ENCODE measurements at places on chromosomes 3 and 15.

DNA sequence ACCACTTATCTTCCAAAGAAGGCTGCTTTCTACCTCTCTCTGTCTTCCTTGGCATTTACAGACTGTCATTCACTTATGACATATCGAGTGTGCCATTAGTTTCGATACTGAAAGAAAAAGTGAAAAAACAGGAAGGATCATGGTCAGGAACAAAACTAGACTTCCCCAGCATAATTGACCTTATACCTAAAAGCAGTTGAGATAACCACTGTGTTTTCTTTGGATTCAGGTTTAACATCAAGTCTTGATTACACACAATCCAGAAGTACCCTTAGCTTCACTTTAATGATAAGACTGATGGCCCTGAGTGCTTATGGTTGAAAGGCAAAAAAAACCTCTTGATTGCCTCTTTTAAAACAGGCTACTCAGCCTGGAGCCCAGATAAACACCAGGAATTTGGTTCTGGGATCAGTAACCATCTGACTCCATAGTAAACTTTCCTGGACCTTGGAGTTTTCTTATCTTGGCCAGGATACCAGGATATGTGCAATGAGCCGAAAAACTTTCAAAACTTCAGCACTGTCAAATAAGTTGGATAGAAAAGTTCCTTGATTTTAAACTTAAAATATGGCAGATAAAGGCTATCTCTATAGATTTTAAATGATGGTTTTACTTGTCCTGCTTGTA is 5.0 kb upstream of the UACA start:
- DNase-seq = no peak

DNA sequence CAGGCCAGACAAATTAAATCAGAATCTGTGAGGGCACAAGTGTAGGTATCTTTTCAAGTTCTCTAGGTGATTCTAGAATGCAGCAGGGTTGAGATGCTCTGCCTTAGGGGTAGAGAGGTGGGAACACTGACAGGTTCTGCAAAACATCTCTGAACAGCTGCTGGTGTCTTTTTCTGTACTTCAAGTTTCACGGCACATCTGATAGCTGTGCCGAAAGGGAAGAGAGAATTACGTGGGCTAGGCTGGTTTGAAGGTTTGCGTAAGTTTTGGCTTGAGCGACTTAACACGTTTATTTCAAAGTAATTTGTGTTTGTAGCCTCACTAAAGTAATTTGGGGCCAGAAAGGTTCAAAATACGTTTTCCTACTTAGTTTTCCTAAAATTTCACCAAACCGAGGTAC is 22.5 kb downstream of the PXK start:
- no peak for DNase-seq

- DNase-seq = no peak
Measured at GRCh38 chr3:139332092-139332491, 11.7 kb upstream of the MRPS22 start.

GRCh38 chr3:67737906-67738865 is 83.8 kb upstream of the SUCLG2 start:
- DNase-seq = no peak

DNA sequence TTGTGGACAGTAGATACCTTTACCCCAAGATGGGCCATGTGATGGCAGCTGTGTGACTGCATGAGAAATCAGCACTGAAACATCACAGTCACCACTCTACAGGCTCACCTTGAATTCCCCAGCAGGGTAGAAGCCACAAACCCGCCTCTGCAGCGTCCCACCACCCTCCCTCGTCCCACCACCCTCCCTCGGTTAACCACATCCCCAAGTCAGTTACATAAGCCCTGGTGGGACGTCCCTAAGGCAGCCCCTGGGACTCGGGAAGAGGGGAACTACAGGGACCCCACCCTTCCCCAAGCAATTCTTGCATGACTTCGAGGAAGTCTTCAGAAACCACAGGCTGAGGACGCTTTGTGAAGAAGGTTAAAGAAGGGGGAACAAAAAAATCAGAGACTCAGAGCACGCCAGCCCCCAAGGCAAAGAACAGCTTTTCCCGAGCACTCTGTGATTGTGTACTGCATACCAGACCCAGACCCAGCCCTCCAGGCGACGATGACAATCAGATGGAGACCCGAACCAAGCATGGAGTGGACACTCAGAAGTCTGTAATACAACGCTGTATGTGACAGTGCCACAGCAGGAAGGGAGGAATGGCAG is 60.5 kb downstream of the SH3BP5 start:
- peak; percentile 81 for DNase-seq

DNA sequence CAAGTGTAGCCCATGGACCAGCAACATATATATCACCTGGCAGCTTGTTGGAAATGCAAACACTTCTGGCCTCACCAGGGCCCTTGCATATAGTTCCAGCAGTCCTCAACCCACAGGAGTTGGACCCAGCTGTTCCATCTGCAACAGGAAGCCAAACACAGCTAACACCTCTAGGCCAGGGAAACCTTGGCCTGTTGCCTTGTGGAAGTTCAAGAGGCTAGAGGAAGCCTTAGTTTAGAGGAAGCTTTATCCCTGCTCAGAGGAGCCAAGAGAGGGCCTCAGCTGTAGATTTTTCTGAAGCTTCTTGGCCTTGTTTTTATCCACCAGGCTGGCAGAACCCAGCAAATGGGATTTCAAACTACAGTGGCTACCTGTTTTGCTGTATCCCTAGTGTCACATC is 11.4 kb downstream of the FHIT start:
- DNase-seq = no peak

DNA sequence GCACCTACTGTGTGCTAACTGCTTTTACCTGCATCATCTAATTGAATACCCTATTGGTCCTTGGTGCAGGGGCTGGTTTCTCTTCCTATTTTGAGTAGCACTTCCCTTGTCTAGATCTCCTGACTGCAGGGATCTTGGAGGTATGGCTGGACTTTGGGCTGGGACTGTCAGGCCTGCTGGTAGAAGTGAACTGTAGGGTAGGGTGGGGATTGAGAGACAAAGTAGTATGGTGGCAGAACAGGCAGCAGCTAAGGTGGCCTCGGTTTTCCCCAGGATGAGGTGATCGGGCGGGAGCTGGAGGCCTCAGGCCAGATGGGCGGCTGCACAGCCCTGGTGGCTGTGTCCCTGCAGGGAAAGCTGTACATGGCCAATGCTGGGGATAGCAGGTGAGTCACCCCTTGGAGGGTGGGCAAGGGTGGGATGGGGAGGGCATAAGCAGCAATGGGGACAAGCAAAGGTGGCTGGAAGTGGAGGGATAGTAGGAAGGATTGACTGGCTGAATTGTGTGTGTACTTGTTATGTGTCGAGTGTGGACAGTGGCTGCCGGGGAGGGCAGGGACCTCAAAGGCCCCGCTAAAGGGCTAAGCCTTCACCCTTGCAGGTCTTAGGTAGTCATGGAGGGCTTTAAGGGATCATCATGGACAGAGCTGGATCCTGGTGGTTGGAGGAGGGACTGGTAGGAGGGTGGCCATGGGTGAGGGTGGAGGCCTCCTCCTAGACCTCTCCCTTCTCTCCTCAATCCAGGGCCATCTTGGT is 2.0 kb downstream of the PPM1M start:
- peak; percentile 25 for DNase-seq

DNA sequence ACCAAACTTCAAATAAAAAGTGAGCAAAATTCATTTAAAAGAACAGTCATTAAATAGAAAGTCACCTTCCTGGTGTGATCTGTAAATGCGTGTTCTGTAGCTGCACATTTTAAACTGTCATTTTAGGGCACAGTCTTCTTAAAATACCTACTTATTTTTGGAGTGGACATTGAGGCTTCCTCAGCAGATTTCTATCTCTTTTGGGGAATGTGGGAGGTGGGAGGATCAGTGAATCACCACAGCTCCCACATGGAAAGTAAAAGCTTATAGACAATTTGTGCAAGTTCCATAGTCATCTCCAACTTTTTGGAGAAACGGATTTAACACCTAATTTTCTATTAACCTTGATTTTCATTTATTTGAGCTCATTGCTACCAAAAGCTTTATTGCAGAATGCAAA is 21.0 kb upstream of the MOBP start:
- no peak for DNase-seq

GRCh38 chr15:63323798-63324563 is 46.6 kb downstream of the APH1B start:
- peak; percentile 37 for DNase-seq

DNA sequence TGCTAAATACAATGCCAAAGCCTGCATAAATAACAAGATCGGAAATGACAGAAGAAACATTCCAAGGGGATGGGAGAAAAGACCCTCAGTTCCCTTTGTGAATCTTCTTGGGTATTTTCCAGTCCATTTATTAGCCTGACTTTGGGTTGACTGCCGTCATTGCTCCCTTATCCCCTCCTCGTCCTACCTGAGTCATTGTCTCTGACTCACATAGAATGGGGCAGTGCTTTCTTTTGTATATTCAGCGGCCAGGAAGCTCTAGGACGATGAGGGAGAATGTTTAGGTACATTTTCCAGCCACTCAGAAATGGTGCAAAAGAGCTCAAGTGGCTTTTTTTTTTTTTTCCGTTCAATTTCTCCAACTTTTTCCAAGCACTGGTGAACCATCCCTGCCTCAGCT is 71.6 kb downstream of the KAT2B start:
- no peak for DNase-seq

GRCh38 chr3:143672396-143673165 is 175.7 kb downstream of the SLC9A9 start:
- no peak for DNase-seq

- DNase-seq = no peak
Measured at GRCh38 chr15:42549741-42550392, 1.2 kb downstream of the HAUS2 start.

GRCh38 chr3:25826510-25826909 is 36.6 kb downstream of the OXSM start:
- DNase-seq = no peak

DNA sequence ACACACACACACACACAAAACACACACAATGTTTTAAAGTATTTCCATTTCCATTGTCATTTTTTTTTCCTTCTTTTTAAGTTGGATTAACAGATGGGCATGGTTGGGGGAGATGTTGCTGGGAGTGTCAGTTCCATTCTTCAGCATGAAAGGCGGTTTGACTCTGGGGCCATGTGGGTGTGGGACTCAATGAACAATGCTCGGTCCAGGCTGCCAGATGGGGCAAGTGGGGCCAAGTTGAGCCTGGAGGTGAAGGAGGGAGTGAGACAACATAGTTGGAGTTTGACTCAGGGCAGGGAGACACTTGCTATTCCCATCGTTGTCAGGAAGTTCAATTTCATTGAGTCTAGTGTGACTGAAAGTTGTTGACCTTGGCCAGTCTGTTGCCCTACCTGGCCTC is 125.3 kb downstream of the TLE3 start:
- no peak for DNase-seq

DNA sequence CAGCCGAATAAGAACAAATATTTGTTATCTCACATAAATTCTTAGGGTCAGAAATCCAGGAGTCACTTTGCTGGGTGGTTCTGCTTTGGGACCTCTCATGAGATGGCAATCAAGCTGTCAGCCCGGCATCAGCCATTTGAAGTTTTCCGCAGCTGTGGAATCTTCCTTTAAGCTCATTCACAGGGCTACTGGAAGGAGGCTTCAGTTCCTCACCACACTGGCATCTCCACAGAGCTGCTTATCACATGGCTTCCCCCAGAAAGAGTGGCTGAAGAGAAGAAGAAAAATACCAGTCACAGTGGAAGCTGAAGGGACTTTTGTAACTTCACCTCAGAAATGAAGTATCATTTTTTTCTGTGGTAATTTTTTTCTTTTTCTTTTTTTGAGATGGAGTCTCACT is 267.7 kb downstream of the CHL1 start:
- DNase-seq = no peak

- DNase-seq = no peak
Measured at GRCh38 chr3:53056442-53056841, 10.6 kb upstream of the SFMBT1 start.

GRCh38 chr15:39920510-39921273 is 626 bp upstream of the GPR176 start:
- DNase-seq = peak; percentile 91

- no peak for DNase-seq
Measured at GRCh38 chr3:66082679-66083078, 44.0 kb upstream of the MAGI1 start.

DNA sequence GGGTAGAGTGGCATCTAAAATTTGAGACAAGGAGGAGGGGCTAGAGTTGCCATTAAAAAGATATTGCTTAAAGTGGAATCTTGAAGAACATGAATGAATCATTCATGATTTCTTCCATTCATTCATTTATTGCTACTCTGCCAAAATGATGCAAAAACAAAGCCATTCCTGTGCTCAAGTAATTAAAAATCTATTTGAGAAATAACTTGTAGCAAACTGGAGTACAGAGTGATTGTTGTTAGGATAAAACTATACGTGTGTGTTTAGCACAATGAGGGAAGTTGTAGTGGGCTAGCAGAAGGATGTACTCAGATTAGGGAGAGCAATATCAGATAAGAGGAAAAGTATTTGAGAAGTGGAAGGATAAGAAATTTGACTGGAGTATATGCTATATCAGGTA is 11.7 kb upstream of the CLDN1 start:
- DNase-seq = no peak

DNA sequence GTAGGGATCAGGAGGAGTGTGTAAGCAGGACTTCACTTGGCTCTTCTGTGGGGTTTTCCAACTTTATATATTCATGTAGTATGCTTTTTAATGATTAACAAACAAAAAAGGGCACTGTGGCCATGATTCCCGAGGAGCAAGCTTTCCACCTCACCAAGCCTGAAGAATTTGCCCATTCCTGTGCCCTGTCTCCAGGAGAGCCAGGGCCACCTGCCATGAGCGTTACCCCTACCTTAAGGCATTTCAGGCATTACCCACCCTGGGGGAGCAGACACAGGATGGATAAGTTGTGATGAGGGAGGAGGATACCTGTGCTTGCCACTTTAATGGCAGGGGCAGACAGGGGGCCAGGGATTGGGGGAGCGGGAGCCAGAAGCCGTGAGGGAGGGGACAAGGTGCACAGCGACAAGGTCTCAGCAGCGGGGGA is 3.0 kb downstream of the TRPM1 start:
- DNase-seq = no peak

GRCh38 chr15:84907731-84908130 is 23.3 kb downstream of the SLC28A1 start:
- no peak for DNase-seq

- DNase-seq = no peak
Measured at GRCh38 chr15:101654171-101654570, 2.0 kb upstream of the TM2D3 start.

DNA sequence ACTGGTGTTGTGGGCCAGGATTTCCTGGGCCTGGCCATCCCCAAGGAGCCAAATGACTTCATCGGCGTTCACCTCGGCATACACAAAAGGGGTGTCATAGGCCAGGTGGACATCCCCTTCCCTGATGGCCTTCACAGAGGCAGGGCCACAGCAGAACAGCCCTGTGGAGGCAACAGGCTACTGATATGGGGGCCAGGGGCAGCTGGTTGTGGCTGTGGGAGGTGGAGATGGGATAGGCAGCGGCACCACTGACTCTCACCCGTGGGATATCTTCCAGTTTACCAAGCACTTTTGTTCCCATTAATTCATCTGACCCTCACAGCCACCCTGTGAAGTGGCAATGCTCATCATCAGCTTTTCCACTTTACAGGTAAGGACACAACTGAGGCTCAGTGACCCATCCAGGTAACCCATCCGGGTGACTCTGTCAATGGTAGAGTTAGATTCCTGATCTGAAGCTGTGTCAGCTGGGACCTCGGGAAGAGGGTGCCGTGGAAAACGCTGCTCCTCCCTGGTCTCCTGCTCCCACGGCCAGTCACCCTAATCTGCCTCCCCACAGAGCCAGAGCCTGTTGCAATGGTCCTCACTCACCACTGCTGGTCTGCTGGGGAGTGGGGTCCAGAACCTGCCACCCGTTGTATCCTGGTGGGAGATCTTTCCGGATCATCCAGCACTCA is 15.3 kb upstream of the TGM5 start:
- no peak for DNase-seq

GRCh38 chr3:111538681-111539083 is 3.3 kb upstream of the CD96 start:
- DNase-seq = no peak

GRCh38 chr3:183129243-183129642 is 29.9 kb upstream of the MCCC1 start:
- DNase-seq = no peak
